Smooth muscle cell of the umbilical artery (primary cell): ENCODE measurements at places on chromosomes 7 and 10. TPM values are rescaled to one million over a fixed set of nuclear protein-coding genes. Genes with fewer than 3 reads are reported as not detected.

Gene SHH
- total RNA-seq, result not detected in 2 replicates

Gene ST8SIA6
- total RNA-seq, result 0.14 TPM in 1 of 2 replicates, not detected in the other

Gene CTAGE4
- total RNA-seq, result not detected in 2 replicates

Gene MRPS33
- total RNA-seq, result 18.4 and 31.8 TPM in 2 replicates

Gene TMEM184A
- 0.23 TPM in 1 of 2 replicates, not detected in the other for total RNA-seq

Gene LIPJ
- total RNA-seq, result not detected in 2 replicates

Gene LIMK1
- total RNA-seq, result 133 and 148 TPM in 2 replicates

Gene SYT15B
- 0.05 and 1.5 TPM in 2 replicates for total RNA-seq

Gene AZGP1
- 0.32 TPM in 1 of 2 replicates, not detected in the other for total RNA-seq

Gene IL6
- total RNA-seq, result 23.2 and 56.5 TPM in 2 replicates

Gene KAZALD1
- 3.6 and 5.9 TPM in 2 replicates for total RNA-seq

Gene IL15RA
- total RNA-seq, result 1.5 and 2.0 TPM in 2 replicates

Gene EEPD1
- 1.5 and 3.6 TPM in 2 replicates for total RNA-seq

Gene HOXA3
- 3.1 and 6.8 TPM in 2 replicates for total RNA-seq

Gene LRMDA
- total RNA-seq, result 0.30 and 0.92 TPM in 2 replicates

Gene VIPR2
- not detected in 2 replicates for total RNA-seq

Gene IDI2
- total RNA-seq, result not detected in 2 replicates

Gene OR6B1
- not detected in 2 replicates for total RNA-seq

Gene RHOBTB1
- total RNA-seq, result 17.7 and 24.3 TPM in 2 replicates

Gene NEUROD6
- not detected in 2 replicates for total RNA-seq

Gene UTF1
- total RNA-seq, result not detected in 2 replicates

Gene ZNF117
- total RNA-seq, result 9.5 and 10.7 TPM in 2 replicates

Gene CDK14
- total RNA-seq, result 40.6 and 48.7 TPM in 2 replicates

Gene SCART1
- total RNA-seq, result 1.5 and 2.7 TPM in 2 replicates

Gene CLCN1
- not detected in 2 replicates for total RNA-seq

Gene OR2A1
- total RNA-seq, result under 0.01 TPM in 1 of 2 replicates, not detected in the other

Gene SLC39A12
- not detected in 2 replicates for total RNA-seq

Gene ANKRD1
- 6.2 and 56.1 TPM in 2 replicates for total RNA-seq

Gene CLIP2
- 37.4 and 89.4 TPM in 2 replicates for total RNA-seq

Gene FEZF1
- not detected in 2 replicates for total RNA-seq

Gene CYP2C18
- total RNA-seq, result not detected in 2 replicates

Gene MYL10
- not detected in 2 replicates for total RNA-seq
